ENCODE measurements at places on chromosomes 3 and 15.

GRCh38 chr3:122816587-122816986 is 21.7 kb downstream of the SLC49A4 start:
- DNase-seq: no peak

GRCh38 chr15:87549860-87550259 is 706.7 kb downstream of the NTRK3 start:
- no peak for DNase-seq

- DNase-seq: no peak
Measured at GRCh38 chr15:86322629-86323028, 243.0 kb downstream of the AGBL1 start.

DNA sequence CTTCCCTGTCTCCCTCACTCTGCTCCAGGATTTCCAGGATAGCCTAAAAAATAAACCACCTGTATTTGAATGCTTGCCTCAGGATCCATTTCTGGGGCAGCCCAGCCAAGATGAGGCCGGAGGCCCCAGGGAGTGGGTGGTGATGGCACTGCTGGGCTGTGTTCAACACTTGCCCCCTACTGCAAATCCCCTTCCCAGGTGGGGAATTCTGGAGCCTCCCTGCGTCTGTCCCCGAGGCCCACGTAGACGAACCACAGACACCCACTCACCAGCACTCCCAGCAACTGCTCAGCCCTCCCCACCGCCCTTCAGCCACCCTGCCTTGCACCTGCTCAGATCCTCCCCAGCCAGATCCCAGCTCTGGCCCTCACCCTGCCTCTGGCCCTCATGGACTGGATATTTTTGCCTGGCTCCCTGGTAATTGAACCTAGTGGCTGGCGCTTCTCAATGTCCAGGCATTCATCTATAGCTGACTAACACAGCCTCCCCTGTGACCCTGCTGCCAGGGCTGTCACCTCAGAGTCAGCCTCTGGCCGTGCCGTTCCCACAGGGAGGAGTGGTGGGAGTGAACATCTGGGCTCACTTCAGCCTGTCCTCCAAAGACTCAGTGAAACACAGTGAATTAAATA is 17.1 kb upstream of the EPB42 start:
- no peak for DNase-seq
